Purkinje cell (primary cell): ENCODE measurements at places on chromosomes 3 and 15. TPM values are rescaled to one million over a fixed set of nuclear protein-coding genes. Genes with fewer than 3 reads are reported as not detected.

Gene SLC30A4
- 6.3 and 7.5 TPM in 2 replicates for polyA plus RNA-seq

Gene CELSR3
- polyA plus RNA-seq, result 0.59 and 1.1 TPM in 2 replicates

Gene PLA2G4D
- 0.35 and 1.7 TPM in 2 replicates for polyA plus RNA-seq

Gene RPSA
- polyA plus RNA-seq, result 204 and 250 TPM in 2 replicates

Gene CHST13
- polyA plus RNA-seq, result not detected in 2 replicates

Gene RBP2
- polyA plus RNA-seq, result not detected in 2 replicates

Gene SAXO2
- polyA plus RNA-seq, result 5.5 and 6.4 TPM in 2 replicates

Gene ARIH1
- 78.0 and 79.9 TPM in 2 replicates for polyA plus RNA-seq

Gene ALCAM
- 1.7 and 11.9 TPM in 2 replicates for polyA plus RNA-seq

Gene STAC
- 0.85 and 7.7 TPM in 2 replicates for polyA plus RNA-seq

Gene ATR
- polyA plus RNA-seq, result 45.4 and 63.5 TPM in 2 replicates

Gene GCSAM
- not detected in 2 replicates for polyA plus RNA-seq

Gene PCOLCE2
- polyA plus RNA-seq, result not detected in 2 replicates

Gene PEX5L
- polyA plus RNA-seq, result 1.4 and 15.9 TPM in 2 replicates

Gene CPLX3
- polyA plus RNA-seq, result 2.4 TPM in 1 of 2 replicates, not detected in the other

Gene TBC1D23
- 34.0 and 42.0 TPM in 2 replicates for polyA plus RNA-seq

Gene AHSG
- not detected in 2 replicates for polyA plus RNA-seq

Gene TLR9
- polyA plus RNA-seq, result not detected in 2 replicates

Gene TGM4
- polyA plus RNA-seq, result not detected in 2 replicates

Gene PATL2
- not detected in 2 replicates for polyA plus RNA-seq

Gene ATG3
- 79.4 and 102 TPM in 2 replicates for polyA plus RNA-seq

Gene MKRN2OS
- polyA plus RNA-seq, result 4.0 TPM in 1 of 2 replicates, not detected in the other

Gene SLC6A1
- polyA plus RNA-seq, result 158 and 247 TPM in 2 replicates

Gene NDUFB5
- polyA plus RNA-seq, result 394 and 473 TPM in 2 replicates

Gene ZNF774
- polyA plus RNA-seq, result 2.7 TPM in 1 of 2 replicates, not detected in the other

Gene LMAN1L
- polyA plus RNA-seq, result not detected in 2 replicates

Gene CCPG1
- polyA plus RNA-seq, result 212 and 225 TPM in 2 replicates

Gene SLC24A5
- 0.47 TPM in 1 of 2 replicates, not detected in the other for polyA plus RNA-seq

Gene CLDN1
- not detected in 2 replicates for polyA plus RNA-seq

Gene CCNB2
- polyA plus RNA-seq, result 1.4 TPM in 1 of 2 replicates, not detected in the other

Gene WDR93
- polyA plus RNA-seq, result 0.39 and 0.56 TPM in 2 replicates

Gene LRRC31
- 0.98 and 1.9 TPM in 2 replicates for polyA plus RNA-seq

Gene CYP8B1
- not detected in 2 replicates for polyA plus RNA-seq

Gene TMOD2
- 26.4 and 31.4 TPM in 2 replicates for polyA plus RNA-seq

Gene CFAP44
- polyA plus RNA-seq, result 1.3 and 3.2 TPM in 2 replicates

Gene PLA2G4E
- 0.07 and 0.13 TPM in 2 replicates for polyA plus RNA-seq

Gene SLC51A
- not detected in 2 replicates for polyA plus RNA-seq

Gene VILL
- 0.34 and 1.0 TPM in 2 replicates for polyA plus RNA-seq

Gene HTR3E
- polyA plus RNA-seq, result not detected in 2 replicates

Gene CLEC3B
- polyA plus RNA-seq, result not detected in 2 replicates

Gene EFHB
- 0.32 and 4.0 TPM in 2 replicates for polyA plus RNA-seq

Gene RLBP1
- polyA plus RNA-seq, result not detected in 2 replicates

Gene IGSF11
- 0.27 and 3.6 TPM in 2 replicates for polyA plus RNA-seq

Gene PYGO1
- polyA plus RNA-seq, result 2.4 and 4.0 TPM in 2 replicates

Gene NRG4
- 0.48 and 5.3 TPM in 2 replicates for polyA plus RNA-seq

Gene FES
- polyA plus RNA-seq, result not detected in 2 replicates

Gene LCMT2
- polyA plus RNA-seq, result 1.9 and 3.5 TPM in 2 replicates

Gene IL12A
- polyA plus RNA-seq, result not detected in 2 replicates

Gene SLC22A13
- polyA plus RNA-seq, result 0.15 TPM in 1 of 2 replicates, not detected in the other

Gene C3orf85
- not detected in 2 replicates for polyA plus RNA-seq
